CD4-positive, alpha-beta T cell treated with Interleukin-17A for 4 hours (primary cell): ENCODE measurements at places on chromosomes 6 and 20.
A peak's percentile ranks its signal among the peaks of the same experiment; 100 is the strongest.

- peak; percentile 65 for DNase-seq
Measured at GRCh38 chr6:110180228-110181008, at the start of gene CDC40. Gene CDC40 (plus strand): TSS chr6:110180427. CDS start chr6:110180445, 18 bp downstream.

DNA sequence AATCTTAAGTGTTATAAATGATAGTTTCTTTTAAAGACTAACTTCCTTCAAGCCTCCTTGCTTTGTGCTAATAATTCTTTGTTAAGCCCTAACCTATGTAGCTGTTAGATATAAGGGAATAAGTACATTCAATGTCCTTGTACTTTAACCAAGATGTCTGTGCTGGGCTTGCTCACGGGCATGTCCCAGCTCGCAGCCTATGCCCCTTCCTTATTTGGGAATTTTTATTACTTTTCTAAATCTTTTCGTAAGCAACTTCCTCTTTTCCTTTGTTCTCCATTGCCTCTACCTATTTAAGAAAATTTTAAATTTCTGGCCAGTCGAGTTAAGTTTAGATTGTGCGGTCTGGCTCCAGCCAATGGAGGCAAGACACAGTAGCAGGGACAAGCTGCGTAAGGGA, 26.0 kb upstream of the CDK19 start:
- DNase-seq, result no peak

DNA sequence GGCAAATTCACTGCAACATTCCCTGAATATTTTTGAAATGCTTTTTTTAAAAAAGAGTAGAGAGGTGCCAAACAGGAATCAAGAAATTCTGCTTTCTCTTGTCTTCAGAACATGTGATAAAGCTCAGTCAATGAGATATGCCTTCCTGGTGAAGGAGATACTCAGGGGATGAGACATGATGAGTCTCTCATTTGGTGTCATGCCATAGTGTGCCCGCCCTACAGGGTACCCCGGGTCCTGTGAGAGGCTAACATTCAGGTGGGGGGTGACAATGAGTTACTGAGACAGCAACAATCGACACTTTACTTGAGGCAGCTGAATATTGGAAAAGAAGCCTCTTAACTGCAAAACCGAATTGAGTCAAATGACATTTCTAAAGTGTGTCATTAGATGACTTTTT, 6.7 kb downstream of the CCR6 start:
- DNase-seq, result no peak

- no peak for DNase-seq
Measured at GRCh38 chr6:111486921-111487320, 3.9 kb upstream of the REV3L start.

DNA sequence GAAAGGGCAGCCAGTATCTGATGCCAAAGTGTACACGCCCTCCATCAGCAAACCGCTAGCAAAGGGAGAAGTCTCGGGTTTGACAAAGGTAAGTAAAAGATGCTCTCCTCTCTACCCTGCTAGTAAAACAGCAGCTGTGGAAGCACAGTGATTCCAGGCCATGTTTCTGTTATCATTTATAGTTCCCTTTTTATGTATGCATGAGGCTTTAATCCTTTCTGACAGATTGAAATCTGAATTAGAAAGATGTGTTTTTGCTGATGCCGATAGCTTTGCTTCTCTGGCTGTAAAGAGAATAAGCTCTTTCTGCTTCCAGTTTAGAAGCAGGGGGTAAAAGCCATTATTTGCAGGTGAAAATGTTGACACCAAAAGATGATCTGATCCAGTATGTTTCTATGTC, 392.4 kb upstream of the SOX4 start:
- no peak for DNase-seq

- DNase-seq, result no peak
Measured at GRCh38 chr20:48799328-48800105, 28.3 kb downstream of the PREX1 start.
